ENCODE measurements at places on chromosomes 7 and 10.

GRCh38 chr10:102118867-102119266 lies 1.3 kb downstream of the LDB1 start:
- DNase-seq, result no peak

DNA sequence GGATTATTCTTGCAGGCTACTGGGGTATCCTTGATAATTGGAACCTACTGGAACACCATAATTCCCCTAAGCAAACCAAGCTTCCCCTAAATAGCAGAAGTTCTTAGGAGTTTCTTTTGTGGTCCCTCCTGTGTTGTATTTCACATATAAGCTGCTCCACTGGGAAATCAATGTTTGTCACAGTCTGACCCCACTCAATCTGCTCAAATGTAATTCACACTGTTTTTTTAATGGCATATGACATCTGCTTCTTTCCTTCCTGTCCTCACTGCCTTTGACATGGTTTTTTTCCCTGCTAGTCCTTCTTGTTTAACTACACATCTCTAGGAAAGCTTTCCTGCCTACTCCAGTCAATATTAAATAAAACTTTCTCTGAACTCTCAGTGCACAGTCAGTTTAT lies 1.8 kb upstream of the PTPRZ1 start:
- DNase-seq, result no peak

DNA sequence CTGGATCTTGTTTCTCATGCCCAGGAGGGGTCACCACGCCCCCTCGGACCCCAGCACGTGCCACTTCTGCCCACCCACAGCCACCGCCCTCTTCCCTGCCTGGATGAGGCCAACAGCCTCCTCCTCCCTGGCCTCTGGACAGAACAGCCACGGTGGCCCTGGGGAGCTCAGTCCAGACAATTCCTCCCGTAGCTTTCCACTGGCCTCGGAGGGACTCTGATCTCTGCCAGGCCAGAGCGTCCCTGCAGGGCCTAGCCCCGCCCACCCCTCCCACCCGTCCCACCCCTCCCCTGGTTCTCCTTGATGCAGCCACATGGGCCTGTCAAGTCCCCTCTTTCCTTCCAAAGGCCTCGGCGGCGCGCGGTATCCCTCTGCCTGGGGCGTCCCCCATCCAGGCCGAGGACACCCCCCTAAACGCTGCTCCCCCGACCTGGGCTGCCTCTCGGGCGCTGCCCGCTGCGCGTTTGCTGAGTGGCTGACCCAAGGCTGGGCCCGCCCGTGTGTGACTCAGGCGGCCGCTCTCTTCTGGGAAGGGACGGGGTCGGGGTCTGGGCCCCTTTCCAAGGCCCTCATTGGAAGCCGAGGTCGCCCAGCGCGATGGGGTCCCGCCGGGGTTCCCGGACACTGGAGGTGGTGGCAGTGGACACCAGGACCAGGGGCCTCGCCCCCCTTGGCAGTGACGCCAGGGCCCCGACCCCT lies 557 bp downstream of the TMEM120A start:
- peak; percentile 44 for DNase-seq

- DNase-seq, result no peak
These were observed 27.6 kb downstream of the CEP41 start for GRCh38 chr7:130413201-130413600.

GRCh38 chr10:48333856-48334255 lies 27.4 kb downstream of the MAPK8 start:
- DNase-seq, result no peak

DNA sequence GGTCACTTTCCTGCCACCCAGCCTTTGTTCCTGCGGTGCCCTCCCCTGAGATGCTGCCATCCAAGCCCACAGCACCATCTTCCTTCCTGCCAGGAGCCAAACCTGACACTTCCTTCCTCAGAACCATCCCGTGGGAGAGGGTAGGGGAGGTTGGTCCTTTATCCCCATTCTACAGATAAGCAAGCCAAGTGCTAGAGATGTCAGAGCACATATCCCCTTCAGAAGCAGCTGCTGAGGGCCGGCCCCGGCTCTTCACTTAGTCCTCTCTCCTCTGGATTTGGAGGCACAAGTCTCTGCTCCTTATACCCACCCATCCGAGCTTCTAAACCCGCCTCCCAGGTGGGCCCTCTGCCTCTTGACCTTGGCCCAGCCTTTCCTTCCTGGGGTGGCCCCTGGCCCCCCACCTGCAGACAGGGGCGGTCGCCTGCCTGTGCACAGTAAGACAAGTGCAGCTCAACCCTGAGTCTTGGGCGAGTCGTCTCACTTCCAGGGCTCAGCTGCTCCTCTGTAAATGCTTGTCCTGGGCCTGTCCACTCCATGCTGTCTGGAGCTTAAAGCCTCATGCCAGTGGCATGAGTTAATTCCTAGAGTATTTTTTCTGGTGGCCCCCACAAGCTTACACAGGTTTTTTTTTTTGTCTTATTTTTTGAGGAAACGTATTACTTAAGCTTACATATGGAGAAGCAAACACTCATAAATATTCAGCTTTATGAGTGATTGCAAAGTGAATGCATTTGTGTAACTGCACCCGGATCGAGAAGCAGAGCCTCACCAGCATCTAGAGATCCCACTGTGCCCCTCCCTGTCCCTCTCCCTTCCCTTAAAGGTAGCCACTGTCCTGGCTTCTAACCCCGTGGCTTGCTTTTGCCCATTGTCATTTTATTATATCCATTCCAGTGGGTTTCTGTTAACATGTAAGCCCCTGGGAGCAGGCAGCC lies 125.1 kb downstream of the CDH23 start:
- no peak for DNase-seq

DNA sequence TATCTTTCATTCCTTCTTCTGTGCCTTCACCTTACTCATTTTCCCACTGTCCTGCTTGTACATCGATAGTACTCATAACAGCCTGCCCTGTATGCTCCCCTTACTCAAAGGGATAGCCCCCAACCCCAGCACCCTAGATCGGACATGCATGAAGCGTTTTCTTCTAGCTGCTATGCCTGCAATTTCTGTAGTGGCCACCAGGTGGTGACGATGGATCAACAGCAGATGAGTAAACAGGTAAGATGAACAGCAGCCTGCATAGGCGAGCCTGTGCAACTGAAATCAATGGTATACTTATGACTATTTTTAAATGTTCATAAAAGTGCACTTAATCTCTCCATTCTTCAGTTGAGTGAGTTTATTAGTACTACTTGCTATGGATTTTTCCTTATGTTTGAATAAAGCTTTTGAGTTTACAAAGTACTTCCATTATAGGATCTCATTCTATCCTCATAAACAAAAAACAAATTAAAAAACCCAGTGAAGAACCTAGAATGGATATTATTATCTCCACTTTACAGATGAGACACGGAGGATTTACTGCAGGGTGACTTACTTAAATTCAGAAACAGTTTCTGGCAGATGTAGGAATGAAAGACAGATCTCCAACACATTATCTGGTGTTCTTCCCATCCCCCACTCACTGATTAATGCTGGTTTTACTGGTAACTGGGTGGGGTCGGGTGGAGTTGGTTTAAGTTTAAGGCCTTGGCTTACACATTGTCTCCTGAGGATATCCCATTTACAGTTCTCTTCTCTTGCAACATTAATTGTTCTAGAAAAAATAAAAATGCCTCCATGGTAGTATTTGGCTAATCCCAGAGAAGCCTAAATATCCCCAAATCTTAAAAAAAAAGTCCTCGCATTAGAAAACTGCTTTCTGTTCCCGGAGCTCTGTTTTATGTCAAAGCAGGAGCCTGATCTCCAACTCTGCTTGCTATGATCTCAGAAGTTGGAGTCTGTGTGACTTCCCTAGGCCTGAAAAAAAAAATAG lies 222.1 kb downstream of the GLI3 start:
- DNase-seq, result peak; percentile 19

DNA sequence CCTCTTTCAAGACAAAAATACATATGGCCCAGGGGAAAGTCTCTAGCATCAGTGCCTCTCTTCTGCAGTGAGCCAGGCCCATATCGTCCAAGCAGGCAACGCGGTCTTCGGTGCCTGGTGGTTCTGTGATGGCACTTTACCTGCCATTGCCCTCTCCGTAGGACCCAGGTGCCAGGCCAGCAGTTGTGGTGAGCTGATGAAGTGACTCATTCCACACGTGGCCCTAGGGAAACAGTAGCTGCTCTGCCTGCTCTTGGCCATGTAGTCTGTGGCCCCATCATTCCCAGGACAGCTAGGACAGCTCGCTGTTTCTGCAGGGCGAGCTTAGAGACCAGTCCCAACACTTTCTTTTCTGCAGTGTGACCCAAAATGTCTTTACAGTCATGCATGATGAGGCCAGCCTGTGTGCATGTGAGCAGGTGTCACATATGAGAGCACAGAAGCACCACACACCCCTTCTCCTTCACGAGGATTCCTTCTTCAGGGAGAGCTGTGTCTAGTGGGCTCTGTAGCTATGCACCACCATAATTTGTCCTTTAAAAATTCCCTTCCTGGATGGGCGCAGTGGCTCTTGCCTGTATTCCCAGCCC lies 39.0 kb downstream of the SVIL start:
- no peak for DNase-seq

DNA sequence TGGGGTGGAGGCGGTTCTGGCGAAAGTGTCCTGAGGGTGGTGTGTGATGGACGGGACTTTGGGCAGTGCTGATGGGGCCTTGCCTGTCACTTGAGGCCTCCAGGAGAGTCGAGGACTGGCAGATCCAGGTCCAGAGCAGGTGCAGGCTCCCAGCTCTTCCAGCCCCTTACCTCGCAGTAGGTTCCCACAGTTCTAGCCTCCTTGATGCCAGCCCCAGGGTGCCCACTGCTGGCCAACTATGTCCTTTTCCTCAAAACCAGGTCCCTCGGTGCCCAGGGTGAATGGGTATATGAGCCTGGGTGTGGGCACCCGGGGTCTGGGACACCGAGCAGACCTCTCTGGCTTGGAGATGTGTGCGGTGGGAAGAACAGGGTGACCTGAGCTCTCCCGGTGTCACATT lies 8.3 kb downstream of the FAM20C start:
- DNase-seq, result no peak

- no peak for DNase-seq
These were observed 121.5 kb downstream of the SRPK2 start for GRCh38 chr7:105267244-105267643.

DNA sequence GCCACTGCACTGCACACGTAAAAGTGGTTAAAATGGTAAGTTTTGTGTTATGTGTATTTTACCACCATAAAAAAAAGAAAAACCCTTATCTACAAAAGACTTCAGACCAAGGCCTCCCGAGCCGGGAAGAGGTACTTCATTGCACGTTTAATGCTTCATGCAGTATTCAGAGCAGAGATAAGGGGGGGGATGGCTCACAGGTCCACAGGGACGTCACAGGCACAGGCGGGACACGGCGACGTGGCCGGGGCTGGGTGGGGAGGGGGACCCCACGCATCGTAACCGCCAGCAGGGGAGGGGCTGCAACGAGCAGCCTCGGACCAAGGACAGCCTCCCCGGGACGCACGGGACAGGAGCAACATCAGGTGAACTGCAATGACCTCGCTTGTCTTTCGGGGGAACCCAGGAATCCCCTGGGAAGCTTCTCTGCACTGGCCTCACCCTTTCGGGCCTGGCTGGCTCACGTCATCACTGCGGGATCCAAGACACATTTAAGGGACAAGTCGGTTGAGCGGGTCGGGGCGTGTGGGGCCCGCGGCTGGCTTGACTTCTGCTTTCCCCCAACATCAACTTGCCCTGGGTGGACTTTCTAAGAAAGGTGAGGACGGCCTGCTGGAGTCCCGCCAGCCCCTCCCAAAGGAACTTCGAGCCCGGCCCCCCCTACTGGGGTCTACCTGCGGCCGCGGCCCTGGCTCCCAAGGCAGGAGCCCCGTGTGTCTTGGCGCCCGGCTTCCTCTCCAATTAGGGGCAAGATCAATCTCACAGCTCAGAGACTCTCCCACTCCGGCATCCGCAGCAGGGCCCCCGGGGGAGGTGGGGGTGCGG lies 29.6 kb upstream of the PDGFA start:
- no peak for DNase-seq

DNA sequence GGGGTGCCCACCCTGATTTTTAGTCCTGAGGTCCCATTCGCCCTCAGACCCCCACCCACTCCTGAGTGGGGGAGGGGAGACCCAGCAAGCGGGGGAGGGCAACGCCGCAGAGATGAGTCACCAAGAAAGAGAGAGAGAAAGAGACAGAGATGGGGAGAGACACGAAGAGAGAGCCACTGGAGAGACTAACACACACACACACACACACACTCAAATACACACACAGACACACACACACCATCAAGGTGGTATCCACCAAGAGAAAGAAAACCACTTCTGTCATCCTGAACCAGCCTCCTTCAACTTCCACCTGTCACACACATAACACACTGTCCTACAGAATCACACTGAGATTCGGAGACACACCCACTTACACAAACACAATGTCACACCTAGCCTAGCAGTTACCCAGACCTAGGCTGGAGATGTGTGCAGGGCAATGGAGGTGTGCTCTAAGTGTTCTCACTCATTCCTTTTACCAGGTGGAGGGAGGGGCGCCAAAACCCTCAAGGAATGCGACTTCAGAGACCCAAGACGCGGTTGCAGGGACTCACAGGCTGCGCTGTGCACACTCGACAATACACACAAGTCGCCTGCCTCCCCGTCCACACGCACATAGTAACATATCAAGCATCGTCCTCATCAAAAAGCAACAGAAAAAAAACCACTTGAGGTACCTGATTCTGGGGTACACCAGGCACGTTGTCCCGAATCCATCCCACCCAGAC lies 3.9 kb upstream of the VGF start:
- DNase-seq, result no peak

GRCh38 chr7:5574770-5575269 lies 151.2 kb upstream of the TNRC18 start:
- DNase-seq, result no peak

DNA sequence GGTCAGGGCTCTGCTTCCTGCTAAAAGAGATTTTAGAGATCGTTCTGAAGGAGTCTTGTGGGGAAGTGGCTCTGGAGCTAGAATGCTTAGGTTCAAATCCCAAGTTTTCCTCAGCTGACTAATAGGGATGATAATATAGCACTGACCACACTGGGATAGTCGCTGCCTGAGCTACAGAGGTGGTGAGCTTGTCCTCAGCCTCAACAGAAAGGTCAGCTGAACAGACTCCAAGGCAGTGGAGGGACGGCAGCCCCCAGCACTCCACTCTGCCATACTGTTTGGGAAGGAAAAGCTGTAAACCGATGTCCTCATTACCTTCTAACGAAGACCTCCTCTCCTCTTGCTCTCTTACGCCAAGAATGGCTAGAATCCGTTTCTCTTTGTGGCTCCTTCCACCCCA lies 36.2 kb downstream of the KAT6B start:
- DNase-seq, result no peak

GRCh38 chr7:25118048-25118753 lies 6.9 kb downstream of the CYCS start:
- DNase-seq, result no peak

Measured in LoVo (cell line).